ENCODE measurements at places on chromosomes 3 and 15.

- no peak for DNase-seq
Observed at GRCh38 chr3:16186565-16186964, 12.1 kb downstream of the GALNT15 start.

DNA sequence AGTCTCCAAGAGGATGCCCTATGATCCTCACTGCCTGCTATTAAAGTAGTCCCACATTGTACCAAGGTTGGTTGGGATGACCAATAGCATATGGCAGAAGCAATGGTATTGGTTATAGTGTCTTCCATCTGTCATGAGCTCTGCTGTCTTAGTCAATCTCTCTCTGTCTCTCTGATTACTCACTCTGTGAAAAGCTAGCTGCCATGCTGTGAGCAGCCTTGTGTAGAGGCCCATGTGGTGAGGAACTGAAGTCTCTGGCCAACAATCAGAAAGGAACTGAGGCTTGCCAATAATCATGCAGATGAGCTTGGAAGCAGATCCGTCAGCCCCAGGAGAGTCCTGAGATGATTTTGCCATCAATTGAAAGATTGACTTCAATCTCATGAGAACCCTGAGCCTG, 60.3 kb upstream of the CFAP161 start:
- DNase-seq = no peak

GRCh38 chr3:118828351-118828750, 206.3 kb downstream of the IGSF11 start:
- no peak for DNase-seq

GRCh38 chr3:124999897-125000435, 55.8 kb downstream of the HEG1 start:
- no peak for DNase-seq

- no peak for DNase-seq
Observed at GRCh38 chr3:30733696-30734095, 127.3 kb downstream of the TGFBR2 start.

GRCh38 chr15:74040109-74040850, 42.1 kb downstream of the GOLGA6A start:
- no peak for DNase-seq

GRCh38 chr15:91997163-91997562, 143.7 kb downstream of the SLCO3A1 start:
- no peak for DNase-seq

DNA sequence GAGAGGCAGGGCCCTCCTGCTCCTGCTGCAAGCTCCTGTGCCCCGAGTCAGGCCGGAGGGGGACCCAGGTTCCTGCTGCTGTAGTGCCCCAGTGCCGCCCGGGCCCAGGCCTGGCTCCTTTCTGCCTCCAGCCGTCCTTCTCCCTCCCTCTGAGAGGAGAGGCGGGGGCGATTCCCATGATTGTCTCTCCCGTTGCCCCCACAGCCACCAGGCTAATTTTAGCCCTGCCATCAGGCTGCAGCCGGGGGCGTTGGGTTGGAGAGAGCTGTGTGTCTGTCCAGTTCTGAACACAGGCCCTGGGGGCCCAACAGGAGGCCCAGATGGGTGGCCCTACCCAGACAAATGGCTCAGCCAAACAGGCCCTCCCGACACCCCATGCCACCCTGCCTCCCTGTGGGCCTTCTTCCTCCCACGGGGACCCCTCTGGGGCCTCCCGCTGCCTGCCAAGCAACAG, 214.8 kb downstream of the TBC1D2B start:
- DNase-seq = no peak

DNA sequence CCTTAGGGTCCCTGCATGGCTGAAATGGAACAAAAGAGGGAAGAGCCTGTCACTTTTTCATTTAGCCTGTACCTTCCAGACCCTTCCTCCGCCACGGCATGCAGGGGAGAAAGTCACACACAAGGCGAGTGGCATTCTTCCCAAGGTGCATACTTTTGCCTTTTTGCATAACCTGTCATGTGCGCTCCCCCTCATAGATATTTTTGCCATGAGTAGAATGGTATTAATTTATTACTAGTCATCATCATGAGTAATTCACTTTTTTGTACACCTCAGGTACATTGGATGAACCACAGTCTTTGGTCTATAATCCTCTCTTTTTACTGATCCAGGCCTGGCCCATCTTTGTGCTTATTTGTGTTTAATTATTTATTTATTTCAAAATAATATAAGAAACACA, 8.9 kb upstream of the BUB1B start:
- DNase-seq = no peak

GRCh38 chr3:184586851-184587250, 25.3 kb downstream of the EPHB3 start:
- no peak for DNase-seq

DNA sequence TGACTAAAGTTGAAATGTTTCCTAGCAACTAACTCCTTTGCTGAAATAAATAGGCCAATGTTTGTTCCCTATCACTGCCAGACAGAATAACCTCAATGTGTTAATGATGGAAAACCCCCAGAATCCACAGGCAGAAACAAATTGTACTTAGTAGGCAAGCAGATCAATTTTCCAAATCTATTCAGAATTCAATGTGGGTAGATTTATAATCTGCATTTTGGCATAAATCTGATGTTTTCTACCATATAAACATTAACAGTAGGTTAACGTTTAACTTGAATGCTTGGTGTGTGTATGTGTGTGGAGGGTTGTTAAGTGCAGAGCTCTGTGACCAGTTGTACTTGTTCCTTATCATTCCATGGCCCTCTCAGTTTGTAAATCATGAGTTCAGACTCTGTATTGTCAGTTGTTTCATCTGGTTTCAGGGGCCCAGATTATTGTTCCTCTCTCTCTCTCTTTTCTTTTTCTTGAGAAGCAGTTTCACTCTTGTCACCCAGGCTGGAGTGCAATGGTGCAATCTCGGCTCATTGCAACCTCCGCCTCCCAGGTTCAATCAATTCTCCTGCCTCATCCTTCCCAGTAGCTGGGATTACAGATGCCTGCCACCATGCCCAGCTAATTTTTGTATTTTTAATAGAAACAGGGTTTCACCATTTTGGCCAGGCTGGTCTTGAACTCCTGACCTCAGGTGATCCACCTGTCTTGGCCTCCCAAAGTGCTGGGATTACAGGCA, 32.8 kb downstream of the PLSCR1 start:
- DNase-seq = no peak

DNA sequence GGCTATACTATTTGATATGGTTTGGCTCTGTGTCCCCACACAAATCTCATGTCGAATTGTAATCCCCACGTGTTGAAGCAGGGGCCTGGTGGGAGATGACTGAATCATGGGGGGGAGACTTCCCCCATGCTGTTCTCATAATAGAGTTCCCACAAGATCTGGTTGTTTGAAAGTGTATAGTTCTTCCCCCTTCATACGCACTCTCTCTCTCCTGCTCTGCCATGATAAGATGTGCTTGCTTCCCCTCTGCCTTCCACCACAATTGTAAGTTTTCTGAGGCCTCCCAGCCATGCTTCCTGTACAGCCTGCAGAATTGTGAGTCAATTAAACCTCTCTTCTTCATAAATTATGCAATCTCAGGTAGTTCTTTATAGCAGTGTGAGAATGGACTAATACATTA, 290.1 kb upstream of the CHRM5 start:
- no peak for DNase-seq

DNA sequence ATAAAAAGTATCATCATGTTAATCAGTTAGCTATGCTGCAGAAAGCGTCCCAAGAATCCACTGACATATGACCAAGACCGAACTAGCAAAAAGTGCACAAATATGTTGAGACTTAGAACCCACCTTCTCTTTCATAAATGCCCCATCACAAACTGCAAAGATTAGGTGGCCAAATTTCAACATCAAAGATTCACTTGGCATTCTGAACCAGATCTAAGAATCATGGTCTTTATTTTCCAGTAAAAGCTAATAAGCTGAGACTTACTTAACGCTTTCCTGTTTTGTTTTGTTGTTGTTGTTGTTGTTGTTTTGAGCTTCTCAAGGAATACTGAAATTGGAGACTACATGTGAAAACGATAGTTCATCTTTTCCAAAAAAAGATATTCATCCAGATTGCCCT, 62.4 kb downstream of the ZBTB20 start:
- DNase-seq = no peak

DNA sequence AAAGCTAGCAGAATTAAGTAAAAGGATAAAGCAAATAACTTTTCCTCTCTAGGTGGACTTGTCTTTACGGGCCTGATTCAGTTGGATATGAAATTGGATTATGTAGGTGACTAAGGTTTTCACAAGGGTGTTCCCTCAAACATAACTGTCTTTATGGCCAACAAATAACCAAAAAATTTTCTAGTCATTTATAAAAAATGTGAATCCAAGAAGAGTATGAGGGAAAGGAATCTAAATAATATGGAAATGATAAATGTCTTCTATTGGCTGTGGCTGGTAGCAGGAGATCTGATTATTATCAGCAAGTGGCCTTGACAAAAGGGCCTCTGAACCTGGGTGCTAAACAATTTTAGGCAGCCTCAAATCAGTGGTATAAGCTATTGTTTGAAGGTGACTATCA, 594.0 kb upstream of the UBE2E2 start:
- DNase-seq = no peak

GRCh38 chr15:76932135-76932966, 802 bp downstream of the RCN2 start:
- no peak for DNase-seq
